Hypothalamus (tissue), 51 donors: ENCODE measurements at places on chromosomes 1 and 21.

DNA sequence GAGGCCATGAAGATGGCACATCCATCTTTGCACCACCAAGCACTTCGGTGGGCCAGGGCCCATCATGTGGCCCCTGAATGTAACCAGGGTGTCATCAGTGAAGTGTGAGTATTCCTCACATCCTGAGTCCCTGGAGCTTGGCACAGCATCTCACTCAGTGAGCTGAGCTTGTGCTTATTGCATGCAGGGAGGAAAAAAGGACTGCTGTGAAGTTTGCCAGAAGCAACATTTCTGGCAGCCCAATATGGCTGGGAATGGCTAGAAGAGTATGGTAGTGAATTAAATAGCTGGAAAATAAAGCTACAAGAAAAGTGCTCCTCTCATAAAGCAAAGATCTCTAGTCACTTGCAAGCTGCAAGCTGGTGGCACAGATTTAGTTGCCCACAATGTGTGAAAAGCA is 109.3 kb downstream of the TNFSF18 start:
- DNase-seq: no peak

DNA sequence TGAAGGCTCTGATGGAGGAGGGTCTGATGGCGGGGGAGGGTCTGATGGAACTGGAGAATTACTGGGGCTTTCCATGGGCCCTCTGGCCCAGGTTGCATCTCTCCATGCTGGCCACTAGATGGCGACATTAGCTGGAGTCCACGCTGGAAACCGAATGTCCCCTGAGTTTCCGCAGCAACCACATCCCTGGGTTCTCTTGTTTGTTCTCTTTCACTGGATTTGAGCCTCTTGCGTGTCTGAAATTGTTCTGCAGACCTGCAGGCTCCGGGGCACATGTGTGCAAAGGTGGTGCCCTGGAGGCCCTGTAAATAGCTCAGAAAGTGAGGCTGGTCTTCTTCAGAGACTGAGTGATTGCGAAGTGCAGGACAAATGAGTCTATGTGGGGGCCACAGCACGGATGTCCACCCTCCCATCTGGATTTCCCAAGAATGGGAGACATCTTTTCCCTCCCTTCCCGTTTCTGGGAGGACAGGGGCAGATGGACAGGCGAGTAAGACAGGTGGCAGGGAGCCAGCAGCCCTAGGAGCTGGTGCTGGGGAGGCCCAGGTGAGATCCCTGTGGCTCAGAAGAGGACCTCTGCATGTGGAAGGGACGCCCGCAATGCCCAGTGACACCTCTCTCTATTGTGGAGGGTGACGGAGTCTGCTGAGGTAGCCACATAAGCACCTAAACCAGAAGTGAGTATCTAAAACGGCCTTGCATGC is 73.2 kb upstream of the ABCG1 start:
- peak; percentile 24 for DNase-seq

DNA sequence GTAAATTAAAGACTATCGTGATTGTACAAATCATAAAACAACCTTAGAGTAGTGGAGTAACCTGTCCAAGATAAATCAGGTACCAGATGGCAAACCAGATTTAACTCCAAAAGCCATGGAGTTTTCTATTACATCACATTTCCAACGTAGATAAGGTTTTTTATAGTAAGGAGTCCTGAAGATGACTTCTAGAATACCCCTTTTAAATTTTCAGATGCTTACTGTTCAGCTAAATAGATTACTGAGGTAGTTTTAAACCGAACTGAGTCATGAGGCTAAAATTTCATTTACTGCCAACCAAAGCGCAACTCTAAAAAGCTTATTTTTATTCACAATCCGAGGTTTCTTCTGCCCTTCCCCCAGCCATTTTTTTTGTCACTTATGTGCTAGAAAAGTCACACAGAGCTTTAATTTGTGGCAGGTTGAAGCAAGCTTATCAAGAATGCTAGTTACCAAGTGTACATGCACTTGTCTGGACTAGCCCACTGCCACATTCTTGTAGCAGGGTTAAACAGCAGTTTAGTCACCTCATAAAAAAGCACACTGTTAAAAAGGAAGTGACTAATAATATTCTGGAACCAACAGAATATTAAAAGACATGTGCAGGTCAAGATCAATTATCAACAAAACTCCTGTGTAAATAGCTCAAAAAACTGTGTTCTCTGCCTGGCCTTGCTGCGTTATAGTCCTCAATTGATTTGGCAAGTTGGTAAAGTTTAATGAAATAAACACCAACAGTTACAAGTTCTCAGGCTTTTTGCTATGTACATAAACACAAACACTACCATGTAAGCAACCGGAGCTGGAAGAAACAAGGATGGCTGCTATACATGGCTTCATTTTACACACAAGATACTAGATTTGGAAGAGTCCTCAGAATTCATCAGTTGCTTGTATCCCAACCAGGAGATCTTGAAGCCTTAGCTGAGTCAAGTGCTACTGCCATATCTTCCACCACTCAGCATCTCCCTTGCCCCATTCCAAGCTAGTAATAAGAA is 180.3 kb upstream of the DMRTA2 start:
- no peak for DNase-seq

DNA sequence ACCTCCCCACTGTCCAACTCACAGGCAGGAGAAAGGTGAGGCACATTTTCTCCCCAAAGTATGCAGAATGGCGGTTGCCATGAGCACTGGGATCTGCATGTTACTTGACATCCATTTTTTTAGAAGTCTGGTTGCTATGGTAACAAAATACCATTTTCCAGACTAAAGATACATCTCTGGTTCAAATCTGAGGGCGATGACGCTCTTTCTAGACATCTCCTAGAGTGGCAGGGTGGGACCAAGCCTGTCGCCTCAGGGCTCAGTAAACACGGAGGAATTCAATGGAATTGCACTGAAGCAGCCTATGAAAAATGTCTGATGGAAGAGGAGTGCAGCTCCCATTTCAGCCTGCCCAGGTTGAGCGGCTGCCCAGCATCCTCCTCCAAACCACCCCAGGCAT is 21.5 kb upstream of the FAM43B start:
- DNase-seq: no peak
